ENCODE measurements at places on chromosomes 4 and X.

DNA sequence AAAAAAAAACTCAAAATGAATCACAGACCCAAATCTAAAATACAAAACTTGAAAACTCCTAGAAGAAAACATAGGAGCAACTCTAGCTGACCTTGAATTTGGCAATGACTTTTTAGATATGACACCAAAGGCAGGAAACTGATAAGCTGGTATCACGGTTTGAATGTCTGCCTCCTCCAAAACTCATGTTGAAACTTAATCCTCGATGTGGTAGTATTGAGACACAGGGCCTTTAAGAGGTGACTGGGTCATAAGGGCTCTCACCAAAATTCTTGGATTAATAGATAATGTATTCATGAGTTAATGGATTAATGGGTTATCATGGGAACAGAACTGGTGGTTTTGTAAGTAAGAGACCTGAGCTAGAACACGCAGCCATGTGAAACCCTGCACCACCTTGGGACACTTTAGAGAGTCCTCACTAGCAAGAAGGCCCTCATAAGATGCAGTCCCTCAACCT is 40.5 kb downstream of the FRYL start:
- no peak for DNase-seq

DNA sequence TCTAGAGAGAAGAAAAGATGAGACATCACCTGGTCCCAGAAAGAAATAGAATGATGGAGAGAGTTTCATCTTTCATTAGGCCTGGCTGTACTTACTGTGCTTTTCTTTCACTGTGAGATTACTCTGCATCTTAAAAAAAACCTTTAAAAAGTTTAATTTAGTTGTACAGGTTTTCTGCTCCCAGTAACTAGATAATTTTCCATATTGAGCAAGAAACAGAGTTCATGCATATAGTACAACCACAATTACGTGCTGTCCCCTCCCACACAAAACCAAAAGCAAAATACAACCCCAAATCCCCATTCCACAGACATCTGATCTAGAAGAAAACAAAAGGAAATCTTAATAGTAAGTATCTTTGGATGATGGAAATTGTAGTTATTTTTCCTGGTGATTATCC is 371.2 kb downstream of the SH2D1A start:
- no peak for DNase-seq

DNA sequence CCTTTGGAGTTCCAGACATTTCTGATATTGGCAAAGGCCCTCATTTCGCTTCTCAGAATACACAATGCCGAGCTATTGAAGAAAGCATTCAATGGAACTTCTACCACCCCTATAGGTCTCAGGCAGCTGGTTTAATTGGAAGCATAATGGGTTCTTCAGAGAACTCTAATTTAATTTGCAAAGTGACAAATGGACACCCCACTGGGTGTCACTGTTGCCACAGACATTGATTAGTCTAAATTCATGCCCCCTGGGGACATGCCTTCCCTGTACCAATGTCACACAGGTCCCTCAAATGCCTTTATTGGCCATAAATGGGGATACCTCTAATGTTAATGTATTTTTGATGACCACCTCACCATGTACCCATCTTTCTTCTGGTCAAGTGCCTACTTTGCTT is 22.9 kb upstream of the TMEM255A start:
- no peak for DNase-seq

- no peak for DNase-seq
Observed at GRCh38 chr4:119478446-119479179, 150.0 kb downstream of the PDE5A start.

DNA sequence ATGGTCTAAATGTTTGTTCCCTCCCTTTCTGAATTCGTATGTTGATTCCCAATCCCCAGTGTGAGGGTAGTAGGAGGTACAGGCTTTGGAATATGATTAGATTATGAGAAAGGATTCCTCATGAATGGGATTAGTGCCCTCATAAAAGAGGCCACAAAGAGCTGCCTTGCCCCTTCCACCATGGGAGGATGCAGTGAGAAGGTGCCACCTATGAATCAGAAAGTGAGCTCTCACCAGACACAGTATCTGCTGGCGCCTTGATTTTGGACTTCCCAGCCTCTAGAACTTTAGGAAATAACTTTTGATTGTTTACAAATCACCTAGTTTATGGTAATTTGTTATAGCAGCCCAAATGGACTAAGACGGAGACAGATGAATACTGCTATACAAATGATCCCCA is 3.6 kb downstream of the ATP10D start:
- no peak for DNase-seq

DNA sequence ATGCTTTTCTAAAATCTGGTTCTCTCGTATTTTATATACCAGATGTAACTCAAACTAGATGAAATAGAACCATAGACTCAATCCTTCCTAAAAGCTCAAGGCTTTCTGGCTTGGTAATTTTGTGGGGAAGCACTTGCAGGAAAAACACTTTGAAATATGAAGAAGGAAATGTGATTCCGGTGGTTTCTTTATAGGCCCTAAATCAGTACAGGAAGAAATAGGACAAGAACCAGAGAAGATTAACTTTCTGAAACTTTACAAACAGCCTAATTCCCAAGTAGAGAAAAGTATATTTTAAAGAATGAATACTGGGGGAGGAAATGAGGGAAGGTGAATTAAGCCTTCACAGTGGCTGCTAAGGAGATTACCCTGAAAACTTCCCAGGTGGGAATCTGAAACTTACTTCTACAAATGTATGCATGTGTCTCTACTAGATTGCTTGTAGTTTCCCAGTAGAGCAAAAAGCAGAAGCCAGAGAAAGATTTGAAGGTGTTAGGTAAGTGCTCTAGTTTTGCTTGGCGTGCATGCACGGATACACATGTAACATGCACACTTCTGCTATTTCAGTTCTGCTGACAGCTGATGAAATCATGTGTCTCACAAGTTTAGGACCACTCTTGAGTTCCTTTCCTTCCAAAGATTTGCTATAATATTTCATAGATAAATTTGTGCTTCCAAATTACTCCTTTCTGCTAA is 92.1 kb downstream of the AFF1 start:
- no peak for DNase-seq

GRCh38 chr4:8252301-8253173 is 17.0 kb upstream of the HTRA3 start:
- no peak for DNase-seq

DNA sequence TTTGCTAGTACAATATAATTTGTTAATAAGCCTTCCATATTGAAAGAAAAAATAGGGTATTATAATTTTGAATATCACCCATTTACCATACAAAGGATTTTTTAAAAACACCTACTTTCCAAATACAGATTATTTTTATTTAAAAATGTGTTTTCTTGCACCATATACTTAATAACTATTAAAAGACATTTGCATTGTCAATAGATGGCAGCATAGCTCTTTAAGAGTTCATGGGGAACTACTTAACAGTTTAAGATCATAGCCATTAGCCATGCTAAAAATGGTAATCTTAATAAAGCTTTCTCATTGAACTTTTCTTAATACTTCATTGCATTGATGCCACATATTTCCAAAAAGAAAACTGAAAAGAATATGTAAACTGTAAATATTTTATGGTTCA is 1995.9 kb downstream of the C4orf33 start:
- peak; percentile 64 for DNase-seq

DNA sequence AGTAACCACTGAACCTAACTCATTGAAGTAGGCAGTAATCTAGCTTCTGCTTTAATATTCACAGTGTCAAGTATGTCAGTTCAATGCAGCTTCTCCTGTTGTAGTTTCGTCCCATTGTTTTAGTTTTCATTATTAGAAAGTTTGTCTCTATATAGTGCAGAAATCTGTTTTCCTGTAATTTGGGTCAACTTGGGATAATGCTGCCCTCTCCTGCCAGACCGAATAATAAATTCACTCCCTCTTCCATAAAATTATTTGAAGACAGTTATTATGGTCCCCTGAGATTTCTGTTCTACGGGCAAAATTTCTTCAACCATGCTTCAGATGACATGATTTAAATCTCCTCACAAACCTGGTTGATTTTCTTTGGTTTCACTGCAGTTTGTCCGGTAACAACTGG is 4.6 kb upstream of the LUZP4 start:
- no peak for DNase-seq

- DNase-seq: no peak
Observed at GRCh38 chr4:8730159-8730558, 137.6 kb downstream of the CPZ start.

GRCh38 chr4:168651864-168652263 is 155.0 kb downstream of the PALLD start:
- no peak for DNase-seq

- peak; percentile 48 for DNase-seq
Observed at GRCh38 chrX:17078031-17078720, 131.7 kb downstream of the REPS2 start.

- no peak for DNase-seq
Observed at GRCh38 chr4:21744046-21744445, 204.5 kb downstream of the KCNIP4 start.

- peak; percentile 7 for DNase-seq
Observed at GRCh38 chrX:3549411-3549911, 164.0 kb downstream of the PRKX start.

GRCh38 chrX:93591398-93591797 is 82.0 kb downstream of the NAP1L3 start:
- no peak for DNase-seq

GRCh38 chr4:6277139-6277802 is 7.6 kb downstream of the WFS1 start:
- DNase-seq: no peak

DNA sequence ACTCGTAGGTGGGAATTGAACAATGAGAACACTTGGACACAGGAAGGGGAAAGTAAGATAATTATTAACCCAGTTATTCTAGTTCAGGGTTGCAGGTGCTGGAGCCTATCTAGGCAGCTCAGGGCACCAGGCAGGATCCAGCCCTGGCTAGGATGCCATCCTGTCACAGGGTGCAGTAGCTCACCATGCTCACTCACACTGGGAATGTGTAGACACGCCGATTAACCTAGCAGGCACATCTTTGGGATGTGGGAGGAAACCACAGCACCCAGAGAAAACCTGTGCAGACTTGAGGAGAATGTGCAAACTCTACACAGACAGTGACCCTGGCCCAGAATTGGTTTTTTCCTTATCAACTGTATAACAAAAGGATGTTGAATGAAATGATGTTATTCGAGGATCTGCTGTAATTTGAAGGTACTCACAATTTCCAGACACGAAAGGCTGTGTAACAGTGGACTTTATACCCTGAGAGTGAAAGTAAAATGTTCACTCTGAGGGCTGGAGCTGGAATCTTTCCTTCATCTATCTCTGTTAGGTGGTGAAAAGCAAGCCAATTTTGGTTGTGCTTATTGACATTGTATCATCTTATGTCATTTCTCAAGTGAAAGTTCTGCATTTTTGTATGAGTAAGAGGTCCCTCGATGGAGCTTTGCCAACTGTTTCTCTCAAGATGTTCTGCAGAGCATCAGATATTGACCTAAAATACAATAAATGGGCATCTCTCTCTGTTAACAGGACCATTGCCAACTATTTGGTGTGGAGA is 78.8 kb downstream of the PHEX start:
- DNase-seq: peak; percentile 25

DNA sequence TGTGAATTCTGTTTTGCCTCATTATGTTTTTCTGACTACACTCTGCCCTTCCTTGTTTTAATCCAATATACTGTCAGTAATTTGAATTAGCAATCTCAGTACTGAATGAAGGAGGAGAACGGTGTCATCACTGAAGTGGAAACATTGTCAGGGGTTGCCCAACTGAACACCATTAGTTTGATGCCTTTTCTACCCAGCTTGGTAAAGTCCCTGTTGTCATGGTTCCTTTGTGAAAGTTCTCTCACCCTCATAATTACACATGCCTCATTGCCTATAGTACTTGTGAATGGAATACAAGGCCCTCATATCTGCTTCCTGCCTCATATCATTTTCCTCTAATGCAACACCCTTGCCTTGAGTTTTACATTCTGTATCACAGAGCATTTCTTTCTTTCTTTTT is 76.9 kb downstream of the RRAGB start:
- DNase-seq: no peak

DNA sequence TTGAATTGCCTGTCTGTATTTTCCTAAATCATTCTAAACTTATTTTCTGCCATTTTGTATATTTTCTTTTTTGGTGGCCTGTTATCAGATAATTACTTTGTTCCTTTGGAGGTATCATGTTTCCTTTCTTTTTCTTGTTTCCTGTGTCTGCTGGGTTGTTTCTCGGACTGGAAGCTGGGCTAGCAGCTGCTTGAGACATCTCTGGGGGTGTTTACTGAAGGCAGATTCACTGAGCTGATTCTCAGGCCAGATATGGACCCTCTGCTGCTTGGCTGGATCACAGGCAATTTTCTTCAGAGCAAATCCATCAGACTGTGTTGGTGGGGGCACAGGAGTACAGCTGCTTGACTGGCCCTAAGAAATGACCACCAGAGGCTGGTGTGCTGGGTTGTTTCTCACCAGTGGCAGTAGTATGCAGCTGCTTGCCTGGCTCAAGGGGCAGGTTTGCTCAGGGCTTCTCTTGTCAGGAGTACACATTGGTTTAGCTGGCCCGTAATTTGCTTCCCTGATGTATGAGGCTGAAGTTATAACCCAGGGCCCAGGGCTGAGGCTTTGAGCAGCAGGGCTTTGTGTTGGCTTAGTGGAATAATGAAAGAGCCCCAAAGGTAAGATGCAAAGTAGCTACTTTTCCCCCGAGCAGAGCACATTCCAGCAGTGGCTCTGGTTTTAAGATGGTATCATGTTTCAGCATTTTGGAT is 680.6 kb downstream of the TECRL start:
- DNase-seq: no peak

DNA sequence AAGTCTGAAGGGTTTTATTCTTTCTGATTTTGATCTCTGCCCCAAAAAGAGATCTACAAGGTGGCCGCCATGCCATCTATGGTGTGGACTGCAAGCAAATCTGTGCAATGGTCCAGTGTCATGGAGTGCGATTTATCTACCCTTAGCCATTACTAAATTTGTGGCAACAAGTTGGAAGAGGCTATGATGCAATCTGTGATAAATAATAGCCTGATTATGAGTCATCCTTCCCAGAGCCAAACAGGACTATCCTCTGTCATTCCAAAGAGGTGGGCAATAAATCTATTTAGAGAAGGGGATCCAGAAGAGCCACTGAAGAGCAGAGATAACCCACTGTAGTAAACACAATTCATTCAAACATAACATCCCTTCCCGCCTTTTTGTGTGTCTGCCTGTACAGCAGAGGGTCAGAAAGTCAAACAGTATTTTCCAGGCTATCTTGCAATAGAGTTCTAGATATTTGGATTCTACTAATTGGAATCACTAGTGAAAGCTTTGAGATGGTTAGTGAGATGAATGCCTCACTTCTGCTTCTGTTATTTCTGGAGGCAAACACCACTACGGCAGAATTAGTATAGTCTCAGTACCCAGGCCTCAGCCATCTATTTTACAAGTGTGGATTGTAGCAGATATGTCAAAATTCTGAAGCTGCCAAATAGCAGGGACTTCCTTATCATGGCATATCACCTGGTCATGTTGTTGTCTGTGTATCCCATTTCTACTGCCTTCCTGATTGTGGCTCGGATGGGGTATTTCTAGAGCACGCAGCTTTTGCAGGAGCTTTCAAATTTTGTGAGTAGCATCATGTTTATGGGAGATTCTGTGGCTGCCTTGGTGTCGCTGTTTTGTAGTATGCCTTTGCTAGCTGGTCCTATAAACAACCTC is 192.0 kb downstream of the SMIM20 start:
- peak; percentile 62 for DNase-seq

- no peak for DNase-seq
Observed at GRCh38 chr4:30842142-30842541, 122.0 kb downstream of the PCDH7 start.

Data from astrocyte of the spinal cord (primary cell).